ENCODE measurements at places on chromosomes 2 and 18. TPM values are rescaled to one million over a fixed set of nuclear protein-coding genes. Genes with fewer than 3 reads are reported as not detected.

The ANKMY1 gene
- total RNA-seq: 6.6 TPM

The SNORC gene
- total RNA-seq: 0.41 TPM

The CHN1 gene
- 19.7 TPM for total RNA-seq

The NPHP1 gene
- 7.5 TPM for total RNA-seq

The KCNJ3 gene
- 1.6 TPM for total RNA-seq

The AQP12A gene
- total RNA-seq: not detected

The RND3 gene
- 63.7 TPM for total RNA-seq
